ENCODE measurements at places on chromosomes 1 and 21.

DNA sequence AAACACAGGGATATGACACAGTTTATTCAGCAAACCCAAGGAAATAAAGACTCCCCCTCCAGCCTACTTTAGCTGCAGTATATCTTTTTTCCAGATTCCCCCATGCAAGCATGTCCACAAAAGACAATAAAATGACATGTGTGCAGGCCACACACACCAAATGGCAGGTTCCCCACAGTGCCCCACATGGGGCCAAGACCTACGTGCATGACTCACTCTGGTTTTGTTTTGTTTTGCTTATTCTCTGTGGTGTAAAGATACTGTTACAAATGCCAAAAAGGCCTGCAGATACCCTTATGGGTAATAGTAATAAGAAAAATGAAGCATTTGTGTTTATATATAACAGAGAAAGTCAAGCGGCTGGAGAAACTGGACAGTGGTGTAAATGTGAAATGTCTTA, 71.6 kb downstream of the RD3 start:
- no peak for DNase-seq

DNA sequence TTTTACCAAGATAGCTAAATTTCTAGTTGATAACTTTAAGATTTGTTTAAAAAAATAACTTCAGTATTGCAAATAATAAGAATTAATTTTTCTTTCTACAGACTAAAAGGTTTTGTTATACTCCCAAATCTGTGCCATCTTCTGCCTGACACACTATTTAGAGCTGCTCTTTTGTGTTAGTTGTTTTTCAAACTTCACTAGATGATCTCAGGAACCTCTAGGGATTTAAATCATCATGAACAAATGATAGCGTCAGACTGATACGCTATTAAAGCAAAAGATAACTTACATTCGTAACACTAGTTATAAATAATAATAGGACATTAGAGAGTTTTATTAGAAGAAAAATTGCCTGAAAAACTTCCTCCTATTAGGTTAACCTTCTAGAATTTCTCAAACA, 243.1 kb upstream of the CXADR start:
- no peak for DNase-seq

- no peak for DNase-seq
Observed at GRCh38 chr1:18256282-18257235, 149.0 kb downstream of the IGSF21 start.

- DNase-seq = no peak
Observed at GRCh38 chr1:166153525-166154314, 13.1 kb downstream of the FAM78B start.

GRCh38 chr1:45009956-45010854, 919 bp downstream of the HECTD3 start:
- peak; percentile 17 for DNase-seq

DNA sequence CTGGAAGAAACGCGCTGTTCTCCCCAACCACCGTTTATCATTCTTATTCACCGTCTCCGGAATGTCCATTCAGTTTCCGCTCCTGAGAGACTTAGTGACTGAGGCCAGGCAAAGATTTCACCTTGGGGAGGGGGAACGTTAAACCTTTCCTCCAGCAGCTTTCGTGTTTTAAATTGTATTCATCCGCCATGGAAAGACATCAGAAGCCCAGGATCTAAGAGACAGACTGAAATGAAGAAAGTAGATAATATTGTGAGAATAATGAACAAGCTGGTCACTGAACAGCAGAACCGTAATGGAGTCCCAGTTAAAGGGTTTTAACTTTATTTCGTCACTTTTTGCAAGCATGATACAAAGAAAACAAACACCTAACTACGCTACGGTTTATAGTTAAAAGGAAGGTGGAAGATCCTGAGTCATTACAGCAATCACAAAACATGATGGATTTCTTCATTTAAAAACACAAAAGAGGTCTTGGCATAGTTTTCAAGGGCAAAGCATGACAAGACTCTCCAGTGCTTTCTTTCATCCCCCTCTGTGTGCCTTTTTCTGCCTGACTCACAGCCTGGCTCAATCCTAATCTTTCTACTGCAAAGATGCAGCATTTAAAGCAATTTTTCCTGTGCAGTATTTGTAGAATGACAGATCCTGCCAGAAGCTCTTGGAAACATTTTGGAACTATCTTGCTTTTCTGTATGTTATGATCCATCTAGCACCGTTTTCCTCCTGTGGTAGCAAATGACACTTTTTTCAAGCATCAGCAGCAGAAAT, 722 bp upstream of the SLC19A2 start:
- DNase-seq = no peak

GRCh38 chr1:228367798-228368791, 38.5 kb downstream of the TRIM11 start:
- no peak for DNase-seq

DNA sequence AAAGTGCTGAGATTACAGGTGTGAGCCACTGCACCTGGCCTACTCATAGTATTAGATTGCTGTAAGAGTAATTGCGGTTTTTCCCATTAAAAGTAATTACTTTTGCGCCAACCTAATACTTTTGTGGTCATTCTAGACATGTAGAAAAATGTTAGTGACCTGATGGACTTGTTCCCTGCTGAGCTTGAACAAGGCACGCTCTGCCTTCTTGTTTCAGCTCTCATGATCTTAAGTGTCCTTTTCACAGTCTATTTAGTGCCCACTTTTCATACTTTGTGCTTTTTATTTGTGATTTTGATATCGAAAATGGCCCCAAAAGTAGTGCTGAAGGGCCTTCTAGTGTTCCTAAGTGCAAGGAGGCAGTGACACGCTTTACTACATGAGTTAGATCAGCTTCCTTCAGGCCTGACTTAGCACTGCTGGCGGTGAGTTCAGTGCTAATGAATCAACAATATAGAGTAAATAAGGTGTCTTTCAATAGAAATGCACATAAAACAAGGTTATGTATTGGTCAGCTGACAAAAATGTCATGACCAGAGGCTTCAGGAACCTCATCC, 5.6 kb upstream of the RD3 start:
- no peak for DNase-seq

GRCh38 chr21:15653710-15654109, 76.1 kb upstream of the USP25 start:
- no peak for DNase-seq

DNA sequence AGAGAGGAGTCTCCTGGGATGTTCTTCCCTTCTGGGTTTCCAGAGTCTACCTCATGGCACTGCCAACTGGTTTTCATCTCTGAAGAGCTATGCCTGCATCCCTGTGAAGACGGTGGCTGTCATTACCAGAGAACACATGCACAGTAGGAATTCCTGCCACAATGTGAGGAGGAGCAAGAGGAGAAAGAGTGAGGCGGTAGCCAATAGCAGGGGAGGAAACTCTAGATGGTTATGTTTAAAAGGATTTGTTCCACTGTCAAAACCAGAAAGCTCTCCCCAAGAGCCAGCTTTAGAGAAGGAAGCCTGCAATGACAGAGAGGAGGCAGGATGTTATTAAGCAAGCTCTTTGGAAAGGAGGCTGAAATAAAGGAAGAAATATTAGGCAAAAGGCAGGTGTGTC, 12.3 kb downstream of the LMX1A start:
- DNase-seq = no peak

- no peak for DNase-seq
Observed at GRCh38 chr1:3779265-3779911, 6.8 kb downstream of the SMIM1 start.

GRCh38 chr1:52032785-52033131, 852 bp downstream of the KTI12 start:
- peak; percentile 2 for DNase-seq

DNA sequence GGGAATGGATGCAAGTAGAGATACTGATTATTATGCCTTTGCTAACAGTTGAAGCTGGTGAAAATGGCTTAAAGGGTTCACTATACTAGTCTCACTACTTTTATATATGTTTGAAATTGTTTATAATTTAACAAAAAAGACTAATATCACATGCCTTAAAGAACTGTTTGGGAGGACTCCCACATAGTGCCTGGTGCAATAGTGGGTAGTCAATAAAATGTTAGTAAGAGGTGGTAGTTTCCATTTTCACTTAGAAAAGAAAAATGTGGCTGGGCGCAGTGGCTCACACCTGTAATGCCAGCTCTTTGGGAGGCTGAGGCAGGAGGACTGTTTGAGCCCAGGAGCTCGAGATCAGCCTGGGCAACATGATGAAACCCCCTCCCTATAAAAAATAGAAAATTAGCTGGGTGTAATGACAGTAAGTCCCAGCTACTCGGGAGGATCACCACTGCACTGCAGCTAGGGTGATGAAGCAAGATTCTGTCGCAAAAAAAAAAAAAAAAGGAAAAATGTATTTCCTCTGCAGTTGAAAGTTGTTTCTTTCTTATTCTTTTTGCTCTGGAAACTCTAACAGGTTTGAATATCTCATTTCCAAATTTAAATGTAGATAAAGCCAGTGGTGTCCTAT, 24.5 kb downstream of the C21orf91 start:
- DNase-seq = no peak

DNA sequence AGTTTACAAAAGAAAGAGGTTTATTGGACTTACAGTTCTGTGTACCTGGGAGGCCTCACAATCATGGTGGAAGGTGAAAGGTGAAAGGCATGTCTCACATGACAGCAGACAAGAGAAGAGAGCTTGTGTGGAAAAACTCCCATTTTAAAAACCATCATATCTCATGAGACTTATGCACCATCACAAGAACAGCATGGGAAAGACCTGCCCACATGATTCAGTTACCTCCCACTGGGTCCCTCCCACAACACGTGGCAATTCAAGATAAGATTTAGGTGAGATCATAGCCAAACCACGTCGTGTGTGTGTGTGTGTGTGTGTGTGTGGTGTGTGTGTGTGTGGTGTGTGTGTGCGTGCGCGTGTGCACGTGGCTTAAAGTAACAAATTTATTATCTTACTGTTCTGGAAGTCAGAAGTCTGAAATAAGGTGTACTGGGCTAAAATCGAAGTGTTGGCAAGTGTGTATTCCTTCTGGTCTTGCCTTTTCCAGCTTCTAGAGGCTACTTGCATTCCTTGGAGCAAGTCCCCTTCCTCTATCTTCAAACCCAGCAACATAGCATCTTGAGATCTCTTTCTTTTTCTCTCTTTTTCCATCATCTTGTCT, 48.1 kb upstream of the MPC2 start:
- DNase-seq = no peak

- no peak for DNase-seq
Observed at GRCh38 chr1:197663162-197663953, 111.9 kb downstream of the DENND1B start.

- DNase-seq = peak; percentile 50
Observed at GRCh38 chr1:43274125-43274803, 4.5 kb downstream of the TMEM125 start.

DNA sequence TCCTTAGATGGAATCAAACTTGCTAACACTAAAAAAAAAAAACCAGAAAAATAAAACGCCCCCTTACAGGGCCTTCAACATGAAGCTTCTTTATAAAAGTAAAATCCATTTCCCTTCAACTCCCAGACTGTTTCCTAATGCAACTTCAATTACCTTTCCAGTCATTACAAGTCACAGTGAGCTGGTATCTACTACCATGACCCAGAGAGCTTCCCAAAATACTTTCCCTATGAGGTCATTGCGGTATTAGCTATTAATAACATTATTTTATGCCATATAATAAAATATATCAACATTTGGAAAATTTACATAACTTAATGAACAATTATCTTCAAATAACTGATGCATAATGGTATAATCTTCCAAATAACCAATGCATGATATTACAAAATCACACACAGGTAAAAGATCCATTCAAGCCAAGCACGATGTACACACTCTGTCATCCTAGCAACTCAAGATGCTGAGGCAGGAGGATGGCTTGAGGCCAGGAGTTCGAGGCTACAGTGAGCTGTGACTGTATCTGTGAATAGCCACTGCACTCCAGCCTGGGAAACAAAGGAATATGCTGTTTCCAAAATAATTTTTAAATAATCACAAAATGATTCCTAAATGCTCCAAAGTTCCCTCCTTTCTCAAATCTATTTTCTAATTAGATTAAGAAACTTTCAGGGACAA, 24.1 kb downstream of the EIF4G3 start:
- no peak for DNase-seq

DNA sequence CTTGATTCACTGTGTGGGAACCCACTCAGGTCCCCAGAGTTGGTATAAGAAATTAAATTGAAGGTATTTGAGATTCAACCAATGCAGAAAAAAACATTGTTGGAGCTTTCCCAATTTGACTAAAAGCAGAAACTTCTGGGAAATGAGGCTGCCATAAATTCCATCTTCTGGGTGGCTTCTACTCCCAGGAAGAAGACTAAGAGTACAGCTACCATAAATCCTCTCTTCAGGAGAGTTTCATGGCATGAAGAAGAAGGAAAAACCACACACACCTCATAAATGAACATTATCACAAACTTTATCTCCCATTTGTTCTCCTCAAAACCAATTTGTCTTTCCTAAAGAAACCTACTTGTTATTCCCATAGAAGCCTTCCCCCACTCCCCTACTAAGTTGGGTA, 283.9 kb downstream of the DPYD start:
- no peak for DNase-seq

GRCh38 chr1:54516249-54516920, 31.6 kb upstream of the ACOT11 start:
- no peak for DNase-seq

DNA sequence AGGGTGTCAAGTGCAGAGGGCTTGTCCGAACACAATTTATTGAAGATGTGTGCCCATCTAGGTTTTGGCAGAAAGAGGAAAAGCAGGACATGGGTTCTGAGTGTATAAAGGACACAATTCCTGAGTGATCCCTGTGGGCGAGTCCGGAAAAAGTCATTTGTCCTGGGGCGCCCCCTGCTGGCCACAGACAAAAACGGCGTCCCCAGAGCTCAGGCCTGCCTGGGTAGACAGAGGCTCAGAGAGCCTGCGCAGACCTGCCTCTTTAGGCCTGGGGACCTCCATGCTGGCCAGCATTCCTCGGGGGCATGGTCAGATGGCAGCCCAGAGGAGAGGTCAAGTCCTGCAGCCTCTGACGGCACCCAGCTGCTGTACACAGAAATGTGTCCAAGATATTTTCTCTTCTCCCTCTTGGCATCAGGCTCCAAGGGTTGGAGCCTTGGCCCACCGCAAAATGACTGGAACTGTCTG, 65.5 kb upstream of the LRP8 start:
- DNase-seq = peak; percentile 64

GRCh38 chr1:204338997-204339396, 20.7 kb downstream of the PLEKHA6 start:
- no peak for DNase-seq

DNA sequence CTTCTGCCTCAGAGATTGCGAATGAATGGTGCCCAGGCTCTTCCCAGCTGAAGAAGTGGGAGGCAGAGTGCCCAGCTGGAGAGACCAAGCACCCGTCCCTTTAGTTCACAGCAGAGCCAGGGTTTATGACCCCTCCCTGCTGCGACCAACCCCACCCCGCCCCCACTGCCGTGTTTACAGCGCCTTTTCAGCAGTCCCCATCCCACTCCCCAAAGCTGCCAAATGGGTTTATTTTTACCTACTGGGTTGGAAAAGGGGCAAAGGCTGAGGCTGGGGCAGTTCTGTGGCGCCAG, 23.6 kb downstream of the DYRK3 start:
- no peak for DNase-seq
